ENCODE measurements at places on chromosomes 11 and 22.

DNA sequence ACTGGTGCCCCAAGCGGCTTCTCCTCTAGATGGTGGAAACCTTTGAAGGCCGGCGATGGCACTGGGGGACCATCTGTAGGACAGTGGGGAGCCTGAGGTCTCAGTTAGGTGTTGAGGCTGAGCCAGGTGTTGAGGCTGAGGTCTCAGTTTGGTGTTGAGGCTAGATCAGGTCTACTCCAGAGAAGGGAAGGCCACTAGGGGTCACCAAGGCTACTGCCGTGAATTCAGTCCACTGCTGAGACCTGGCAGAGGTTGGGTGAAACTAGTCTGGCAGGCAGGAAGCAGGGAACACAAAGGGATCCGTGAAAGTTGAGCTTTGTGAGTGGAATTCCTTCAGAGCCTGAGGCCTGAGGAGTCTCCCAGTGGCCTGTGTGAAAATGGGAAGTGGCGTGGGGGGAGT, 123.8 kb upstream of the FGF3 start:
- no peak for DNase-seq

GRCh38 chr22:43263645-43264514, 76.9 kb upstream of the TTLL12 start:
- peak; percentile 86 for DNase-seq

DNA sequence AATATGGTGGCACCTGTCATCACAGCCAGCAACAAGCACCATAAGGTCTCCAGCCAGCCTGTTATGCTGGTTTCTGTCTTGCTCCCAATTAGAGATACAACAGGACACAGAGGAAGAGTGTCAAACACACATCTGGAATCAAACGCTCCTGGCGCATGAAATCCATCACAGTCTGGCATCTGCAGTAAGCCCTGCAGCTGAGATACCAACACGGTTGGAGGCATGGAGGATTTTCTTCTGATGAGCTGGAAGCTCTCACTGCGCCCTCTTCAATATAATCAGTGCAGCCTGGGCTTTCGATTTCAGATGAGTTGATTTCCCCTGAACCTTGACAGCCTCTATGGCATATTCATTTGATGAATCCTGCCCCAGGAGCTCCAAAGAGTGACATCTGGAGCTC, 27.8 kb upstream of the CARS1 start:
- DNase-seq = no peak

GRCh38 chr22:20191000-20191515, 40.2 kb upstream of the CCDC188 start:
- DNase-seq = no peak

DNA sequence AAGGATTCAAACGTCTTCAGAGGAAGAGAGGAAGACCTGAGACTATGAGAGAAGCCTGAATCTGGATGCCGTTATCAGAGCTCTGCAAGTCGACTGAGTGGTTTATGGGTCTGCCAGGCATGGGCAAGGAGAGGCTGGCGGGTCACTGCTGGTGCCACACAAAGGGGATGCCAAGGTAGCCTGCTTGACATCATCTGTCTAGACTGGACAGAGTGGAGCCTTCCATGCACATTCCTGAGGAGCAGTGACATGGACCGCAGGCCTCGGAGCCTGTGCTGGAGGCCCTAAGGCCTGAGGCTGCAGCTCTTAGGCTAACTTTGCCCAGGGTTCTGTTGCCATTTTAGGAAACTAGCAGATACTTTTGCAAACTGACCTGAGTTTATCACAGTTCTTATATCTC, 127.4 kb downstream of the WT1 start:
- no peak for DNase-seq

- DNase-seq = no peak
These were observed 35.5 kb upstream of the RASL10A start for GRCh38 chr22:29351042-29351441.

- no peak for DNase-seq
These were observed 17.6 kb upstream of the TMA7B start for GRCh38 chr22:39942439-39943230.

GRCh38 chr11:62370743-62371440, 33.6 kb downstream of the ASRGL1 start:
- no peak for DNase-seq

DNA sequence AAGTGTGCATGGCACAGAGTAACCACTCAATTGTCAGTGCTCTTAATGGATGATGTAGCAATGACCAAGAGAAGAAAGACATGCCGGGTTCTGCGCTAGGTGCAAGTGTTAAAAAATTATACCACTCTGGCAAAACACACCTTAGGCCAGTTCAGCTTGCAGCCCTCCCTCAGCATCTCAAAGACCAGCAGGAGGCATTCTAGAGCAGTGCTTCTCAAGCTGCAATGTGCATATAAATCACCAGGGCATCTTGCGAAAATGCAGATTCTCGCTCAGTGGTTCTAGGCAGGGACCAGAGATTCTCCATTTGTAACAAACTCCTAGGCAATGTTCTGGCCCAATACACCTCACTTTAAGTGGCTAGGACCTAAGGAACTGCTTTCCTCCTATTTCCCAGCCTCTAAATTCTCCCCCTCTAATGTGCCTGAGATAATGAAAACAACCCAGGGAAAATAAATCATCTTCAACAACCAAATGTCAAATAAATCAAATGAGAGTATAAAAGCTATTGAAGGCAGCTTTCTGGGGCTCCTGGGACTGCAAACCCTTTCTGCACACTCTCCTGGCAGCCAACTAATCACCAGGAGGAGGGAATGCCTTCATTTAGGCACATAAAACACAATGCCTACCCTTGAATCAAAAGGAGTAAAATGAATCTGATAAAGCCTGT, 337.2 kb upstream of the API5 start:
- DNase-seq = no peak

- DNase-seq = no peak
These were observed 7.3 kb upstream of the CD5 start for GRCh38 chr11:61095021-61095420.

GRCh38 chr11:43681401-43681942, 934 bp downstream of the HSD17B12 start:
- no peak for DNase-seq

DNA sequence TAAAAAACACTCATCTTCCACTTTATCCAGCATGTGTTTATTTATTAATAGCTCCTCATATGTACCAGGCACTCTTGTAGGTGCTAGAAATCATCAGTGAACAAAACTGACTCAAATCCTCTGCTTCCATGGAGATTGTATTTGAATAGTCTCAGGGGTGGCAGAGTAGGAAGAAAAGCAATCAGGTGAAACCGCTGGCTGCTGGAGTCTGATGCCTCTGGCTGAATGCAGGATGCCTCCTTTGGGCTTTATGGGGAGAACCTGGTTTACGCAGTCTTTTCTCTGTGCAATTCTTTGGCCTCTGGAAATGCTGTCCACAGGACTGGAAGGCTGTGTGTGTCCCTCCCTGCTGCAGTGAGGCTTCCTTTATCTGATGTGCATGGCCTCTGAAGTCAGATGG, 12.8 kb upstream of the OSBP2 start:
- no peak for DNase-seq

- no peak for DNase-seq
These were observed 163.1 kb downstream of the PKNOX2 start for GRCh38 chr11:125327518-125328224.

GRCh38 chr22:24496661-24497060, 1.5 kb downstream of the UPB1 start:
- DNase-seq = no peak

DNA sequence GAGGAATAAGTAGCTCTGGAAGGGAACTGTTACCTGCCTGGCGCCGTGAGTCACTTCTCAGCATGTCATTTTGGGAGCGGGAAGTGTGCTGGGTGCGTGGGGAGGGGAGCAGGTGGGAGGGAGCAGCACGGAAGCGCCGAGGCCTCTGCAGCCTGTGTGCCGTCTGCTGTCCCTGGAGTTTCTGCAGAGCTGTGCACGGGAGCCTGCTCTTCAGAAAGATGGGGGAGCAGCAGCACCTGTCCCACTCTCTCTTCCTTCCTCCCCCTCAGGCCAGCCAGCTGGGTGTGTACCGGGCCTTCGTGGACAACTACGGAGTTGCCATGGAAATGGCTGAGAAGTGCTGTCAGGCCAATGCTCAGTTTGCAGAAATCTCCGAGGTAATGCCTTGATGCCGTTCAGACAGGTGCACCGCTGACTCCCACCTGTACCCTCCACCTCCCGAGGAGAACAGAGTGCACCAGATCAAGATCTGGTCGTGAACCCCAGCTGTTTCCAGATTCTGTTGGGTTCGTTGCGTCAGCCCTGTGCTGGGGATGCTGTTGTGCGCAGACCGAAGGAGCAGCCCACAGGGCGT, 87.9 kb downstream of the BCR start:
- no peak for DNase-seq

GRCh38 chr22:48018346-48018745, 1255.9 kb downstream of the TBC1D22A start:
- no peak for DNase-seq

DNA sequence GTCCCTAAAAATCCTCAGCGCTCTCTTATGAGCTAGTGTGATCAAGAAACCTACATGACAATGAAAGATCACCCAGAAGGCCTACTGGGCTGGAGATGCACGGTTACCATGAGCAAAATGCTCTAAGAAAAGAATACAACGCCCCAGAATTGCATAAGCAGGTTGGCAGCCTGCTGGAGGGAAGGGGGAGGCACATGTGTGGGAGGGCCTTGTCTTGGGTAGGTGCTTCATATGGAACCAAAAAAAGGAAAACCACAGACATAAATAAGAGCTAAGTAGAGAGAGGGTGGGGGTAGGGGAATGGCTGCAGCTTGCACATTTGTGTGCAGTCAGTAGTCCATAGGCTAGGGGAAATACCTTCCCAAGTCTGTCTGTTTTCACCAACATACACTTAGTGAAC, 2.8 kb downstream of the SIAE start:
- DNase-seq = no peak

DNA sequence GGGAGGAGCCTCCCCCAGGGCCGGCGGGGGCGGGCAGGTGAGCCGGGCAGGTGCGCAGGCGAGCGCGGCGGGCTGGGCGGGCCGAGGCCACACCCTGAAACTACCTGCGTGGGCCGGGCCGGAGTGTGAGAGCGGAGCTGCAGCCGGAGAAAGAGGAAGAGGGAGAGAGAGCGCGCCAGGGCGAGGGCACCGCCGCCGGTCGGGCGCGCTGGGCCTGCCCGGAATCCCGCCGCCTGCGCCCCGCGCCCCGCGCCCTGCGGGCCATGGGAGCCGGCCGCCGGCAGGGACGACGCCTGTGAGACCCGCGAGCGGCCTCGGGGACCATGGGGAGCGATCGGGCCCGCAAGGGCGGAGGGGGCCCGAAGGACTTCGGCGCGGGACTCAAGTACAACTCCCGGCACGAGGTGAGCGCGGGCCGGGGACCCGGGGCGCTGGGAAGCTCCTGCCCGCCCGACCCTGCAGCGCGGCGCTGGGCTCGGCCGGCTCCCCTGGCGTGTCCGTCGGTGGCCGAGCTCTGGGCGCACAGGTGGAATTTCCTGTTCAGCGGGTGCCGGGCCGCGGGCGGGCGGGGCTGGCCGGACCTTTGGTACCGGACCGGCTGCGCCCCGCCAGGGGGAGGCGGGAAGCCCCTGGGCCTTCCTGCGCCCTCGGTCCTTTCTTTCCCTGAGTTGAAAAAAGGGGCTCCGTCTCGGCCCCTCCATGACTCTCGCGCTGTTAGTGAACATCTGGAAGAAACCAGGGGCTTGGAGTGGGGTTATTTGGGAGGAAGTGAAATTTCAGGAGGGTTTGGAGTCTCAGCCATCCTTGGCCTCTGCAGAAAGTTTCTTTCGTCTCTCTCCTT, at the start of gene ST14:
TSS of gene ST14 (plus strand) at position 126 of the 841 bp plus-strand sequence. CDS start at position 324, 198 bp downstream.
- peak; percentile 44 for DNase-seq

DNA sequence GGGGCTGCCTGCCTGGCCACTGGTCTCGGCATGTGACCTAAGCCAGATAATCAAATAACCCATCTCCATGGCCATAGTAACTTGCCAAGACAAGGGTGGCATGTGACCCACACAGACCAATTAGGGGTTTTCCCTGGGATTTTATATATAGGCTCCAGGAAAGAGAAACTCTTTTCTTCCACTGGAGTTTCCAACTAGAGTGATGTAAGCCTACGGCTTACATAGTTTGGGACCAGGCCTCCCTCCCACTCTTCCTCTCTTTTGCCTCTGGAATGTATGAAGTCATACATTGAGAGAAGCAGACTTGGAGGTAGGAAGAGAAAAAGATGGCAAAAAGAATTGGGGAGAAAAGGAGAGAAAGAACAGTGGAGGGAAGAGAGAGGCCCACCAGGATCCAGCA, 84.6 kb upstream of the LDLRAD3 start:
- DNase-seq = peak; percentile 5

GRCh38 chr22:23403152-23403719, 176.9 kb downstream of the IGLL1 start:
- no peak for DNase-seq

DNA sequence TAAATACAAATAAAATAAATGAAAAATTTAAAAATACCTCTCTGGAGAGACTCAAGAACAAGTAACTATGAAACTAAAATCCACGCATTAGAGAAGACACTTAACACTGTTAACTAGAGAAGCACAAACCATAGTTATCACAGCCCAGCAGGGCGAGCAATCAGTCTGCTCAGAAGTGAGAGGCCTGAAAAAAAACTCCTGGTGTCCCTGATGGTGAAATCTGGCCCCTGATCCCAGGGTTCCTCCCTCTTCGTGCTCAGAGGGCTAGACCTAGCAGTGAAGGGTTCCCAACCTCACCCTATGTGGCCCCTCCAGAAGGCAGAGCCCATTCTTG, 49.7 kb upstream of the VPREB1 start:
- no peak for DNase-seq

- peak; percentile 65 for DNase-seq
These were observed 12.9 kb downstream of the EHD1 start for GRCh38 chr11:64865286-64866172.

GRCh38 chr22:32331918-32332725, 25.5 kb upstream of the RFPL3 start:
- no peak for DNase-seq

- DNase-seq = peak; percentile 74
These were observed 603 bp upstream of the ZFTA start for GRCh38 chr11:63769042-63769713.

- DNase-seq = no peak
These were observed 175.5 kb downstream of the TBC1D22A start for GRCh38 chr22:46937939-46938338.

DNA sequence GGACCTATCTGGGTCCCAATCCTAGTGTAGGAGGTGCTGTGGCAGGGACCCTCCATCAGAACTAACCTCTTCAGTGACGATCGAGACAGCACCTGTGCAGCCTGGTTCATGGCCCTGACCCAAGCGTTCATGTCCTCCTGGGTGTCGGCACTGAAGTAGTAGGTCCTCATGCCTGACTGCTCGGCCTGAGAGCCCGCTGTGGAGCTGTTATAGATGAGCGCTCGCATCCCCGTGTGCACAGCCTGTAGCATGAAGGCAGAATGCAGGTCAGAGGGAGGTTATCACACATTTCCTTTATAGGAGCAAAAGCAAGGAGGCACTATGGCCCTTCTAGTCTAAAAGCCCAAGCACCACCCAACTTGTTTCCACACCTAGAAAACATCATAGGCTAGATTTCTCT, 103.0 kb downstream of the C11orf58 start:
- no peak for DNase-seq

DNA sequence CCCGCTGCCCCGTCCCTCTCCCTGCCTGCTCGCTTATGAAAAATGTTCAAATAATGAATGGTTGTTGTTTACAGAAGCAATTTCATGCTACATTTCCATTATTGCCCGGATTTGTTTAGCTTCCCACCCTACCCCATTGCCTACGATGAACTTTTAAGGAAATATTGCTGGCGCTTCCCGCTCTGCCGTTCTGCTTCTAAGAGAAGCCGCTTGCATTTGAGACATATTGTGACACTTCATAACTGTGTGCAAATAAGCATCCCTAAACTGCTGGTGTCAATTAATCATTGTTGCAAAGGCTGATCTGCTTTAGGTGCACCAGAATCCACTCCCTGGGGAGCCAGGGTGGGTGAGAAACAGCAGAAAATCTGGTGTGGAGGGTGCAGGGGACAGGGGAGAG, 52.3 kb upstream of the LMO1 start:
- no peak for DNase-seq

GRCh38 chr11:102783016-102783415, 2.6 kb upstream of the MMP10 start:
- no peak for DNase-seq
